ENCODE measurements at places on chromosomes 16 and 17. TPM values are rescaled to one million over a fixed set of nuclear protein-coding genes. Genes with fewer than 3 reads are reported as not detected.

GRCh38 chr17:54307351-54307750 lies 484.6 kb downstream of the KIF2B start:
- no peaks in the 10 kb centered on the region for H3K4me1 ChIP-seq
- H3K4me3 ChIP-seq, result no peak overlapping the region
- no peaks in the 10 kb centered on the region for H3K36me3 ChIP-seq
- no peak overlapping the region for H3K27ac ChIP-seq

- H3K4me1 ChIP-seq, result no peaks in the 10 kb centered on the region
- no peaks in the 10 kb centered on the region for H3K27me3 ChIP-seq
- no peaks in the 10 kb centered on the region for H3K36me3 ChIP-seq
These were observed 15.5 kb upstream of the MMD start for GRCh38 chr17:55437159-55437605.

GRCh38 chr17:32875923-32876416 lies 954 bp downstream of the MYO1D start:
- H3K27ac ChIP-seq, result no peak overlapping the region
- DNase-seq, result no peak
- peak overlapping the region; percentile 88 for H3K4me3 ChIP-seq
- no peaks in the 10 kb centered on the region for H3K4me1 ChIP-seq

DNA sequence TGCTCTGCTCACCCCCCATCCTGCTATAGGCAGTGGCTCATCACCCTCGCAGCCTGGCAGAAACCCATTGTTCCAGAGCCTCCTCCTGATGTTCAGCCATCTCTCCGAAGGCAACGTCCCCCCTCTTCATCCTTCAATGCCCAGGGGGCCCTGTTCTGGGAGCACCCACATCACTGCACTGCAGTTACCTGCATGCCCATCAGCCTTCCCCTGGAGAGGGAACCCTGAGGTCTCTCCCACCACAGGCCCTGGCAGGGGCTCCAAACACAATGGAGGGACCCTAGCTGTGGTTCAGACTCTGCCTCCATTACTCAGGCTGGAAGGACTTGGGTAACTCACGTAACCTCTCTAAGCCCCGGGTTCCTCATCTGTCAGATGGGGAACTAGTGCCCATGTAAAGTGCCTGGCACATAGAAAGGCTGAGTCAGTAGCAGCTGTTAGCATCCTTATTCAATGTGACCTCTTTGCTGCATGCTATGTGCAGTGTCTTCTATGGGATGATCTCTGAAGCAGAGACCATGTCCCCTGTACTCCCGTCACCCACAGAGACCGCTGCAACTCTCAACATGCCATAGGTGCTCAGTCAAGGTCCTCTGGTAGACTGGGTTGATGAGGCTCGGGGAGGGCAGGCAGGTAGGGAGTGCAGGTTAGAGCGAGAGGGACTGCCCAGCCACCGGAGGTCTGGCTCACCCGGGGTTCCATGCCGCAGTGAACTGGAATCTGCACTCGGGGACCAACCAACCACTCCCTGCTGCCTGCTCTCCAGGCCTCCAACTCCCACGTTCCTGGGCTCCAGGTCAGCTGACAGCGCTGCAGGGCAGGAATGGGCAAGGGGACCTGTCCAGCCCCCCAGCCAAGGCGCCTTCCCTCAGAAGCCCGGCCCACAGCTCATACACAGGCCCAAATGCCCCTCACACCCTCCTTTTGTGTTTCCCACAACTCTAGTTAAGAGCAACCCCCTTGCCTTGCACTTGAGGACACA lies 233.2 kb downstream of the ZNF423 start:
- no peak overlapping the region for H3K27ac ChIP-seq
- H3K36me3 ChIP-seq, result peaks cover 7% of the 10 kb centered on the region
- no peaks in the 10 kb centered on the region for H3K4me1 ChIP-seq
- no peaks in the 10 kb centered on the region for H3K27me3 ChIP-seq

C16orf95 gene
- 4.5 TPM for total RNA-seq

DNA sequence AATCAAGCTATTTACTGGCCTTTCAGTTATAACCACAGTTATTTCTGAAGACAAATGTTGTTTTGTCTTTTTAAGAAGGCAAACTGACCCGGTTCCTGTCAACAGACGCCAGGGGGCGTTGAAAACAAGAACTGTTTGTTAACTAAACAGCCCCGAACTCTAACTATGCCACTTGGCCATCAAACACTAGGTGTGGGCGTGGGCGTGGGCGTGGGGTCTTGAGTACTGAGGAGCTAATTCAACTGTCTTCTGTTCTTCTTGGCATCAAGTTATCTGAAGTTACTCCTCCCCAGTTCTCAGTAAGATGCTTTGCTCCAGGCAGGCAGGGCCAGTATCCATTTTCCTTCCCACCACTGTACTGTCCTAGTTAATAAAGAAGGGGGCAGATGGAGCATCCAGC lies 63.3 kb upstream of the MTMR4 start:
- no peaks in the 10 kb centered on the region for H3K4me1 ChIP-seq
- H3K27me3 ChIP-seq, result no peaks in the 10 kb centered on the region
- peak; percentile 64 for DNase-seq
- H3K4me3 ChIP-seq, result no peak overlapping the region

- no peaks in the 10 kb centered on the region for H3K27me3 ChIP-seq
- peaks cover 5% of the 10 kb centered on the region for H3K36me3 ChIP-seq
- peaks cover 4% of the 10 kb centered on the region for H3K4me1 ChIP-seq
- no peak overlapping the region for H3K27ac ChIP-seq
- DNase-seq, result peak; percentile 88
These were observed 588.7 kb downstream of the CDH13 start for GRCh38 chr16:83215406-83216001.

GRCh38 chr17:60095381-60095780 lies 16.7 kb upstream of the HEATR6 start:
- H3K27me3 ChIP-seq, result no peaks in the 10 kb centered on the region
- no peak overlapping the region for H3K4me3 ChIP-seq
- peaks cover 4% of the 10 kb centered on the region for H3K36me3 ChIP-seq
- no peak overlapping the region for H3K27ac ChIP-seq
- no peaks in the 10 kb centered on the region for H3K4me1 ChIP-seq

E2F4 gene
- total RNA-seq, result 116 TPM

GRCh38 chr17:58378733-58379510 lies 26.9 kb upstream of the SUPT4H1 start:
- no peaks in the 10 kb centered on the region for H3K27me3 ChIP-seq
- H3K4me1 ChIP-seq, result peaks cover 11% of the 10 kb centered on the region
- no peaks in the 10 kb centered on the region for H3K36me3 ChIP-seq
- no peak for DNase-seq
- H3K4me3 ChIP-seq, result no peak overlapping the region
- no peak overlapping the region for H3K27ac ChIP-seq

CHMP6 gene
- 25.0 TPM for total RNA-seq

EPOP gene
- total RNA-seq, result 6.1 TPM

SARM1 gene
- 5.1 TPM for total RNA-seq

- H3K27ac ChIP-seq, result no peak overlapping the region
- H3K27me3 ChIP-seq, result peaks cover 3% of the 10 kb centered on the region
- no peak overlapping the region for H3K4me3 ChIP-seq
- H3K36me3 ChIP-seq, result no peaks in the 10 kb centered on the region
These were observed 2.0 kb upstream of the ABR start for GRCh38 chr17:1181753-1182137.

EFCAB3 gene
- not detected for total RNA-seq

- H3K27me3 ChIP-seq, result no peaks in the 10 kb centered on the region
- peak overlapping the region; percentile 30 for H3K27ac ChIP-seq
- H3K4me3 ChIP-seq, result peak overlapping the region; percentile 63
- H3K4me1 ChIP-seq, result peaks cover 11% of the 10 kb centered on the region
These were observed 6.0 kb downstream of the FHOD1 start for GRCh38 chr16:67241008-67241900.

KRT17 gene
- total RNA-seq, result 1.1 TPM

SLC2A4 gene
- 4.4 TPM for total RNA-seq

- H3K36me3 ChIP-seq, result 0 out of 2 replicates have a peak, but pooled peaks cover 6% of the 10 kb centered on the region
- no peak overlapping the region for H3K27ac ChIP-seq
- DNase-seq, result peak; percentile 42
- H3K4me1 ChIP-seq, result no peaks in the 10 kb centered on the region
- no peaks in the 10 kb centered on the region for H3K27me3 ChIP-seq
These were observed 1025.1 kb upstream of the CDH8 start for GRCh38 chr16:63061319-63061718.

- peaks cover 18% of the 10 kb centered on the region for H3K36me3 ChIP-seq
- no peak overlapping the region for H3K4me3 ChIP-seq
- DNase-seq, result peak; percentile 75
- no peaks in the 10 kb centered on the region for H3K27me3 ChIP-seq
- H3K4me1 ChIP-seq, result peaks cover 2% of the 10 kb centered on the region
- H3K27ac ChIP-seq, result peak overlapping the region; percentile 41
These were observed 45.7 kb downstream of the VAT1L start for GRCh38 chr16:77833921-77834634.

DNA sequence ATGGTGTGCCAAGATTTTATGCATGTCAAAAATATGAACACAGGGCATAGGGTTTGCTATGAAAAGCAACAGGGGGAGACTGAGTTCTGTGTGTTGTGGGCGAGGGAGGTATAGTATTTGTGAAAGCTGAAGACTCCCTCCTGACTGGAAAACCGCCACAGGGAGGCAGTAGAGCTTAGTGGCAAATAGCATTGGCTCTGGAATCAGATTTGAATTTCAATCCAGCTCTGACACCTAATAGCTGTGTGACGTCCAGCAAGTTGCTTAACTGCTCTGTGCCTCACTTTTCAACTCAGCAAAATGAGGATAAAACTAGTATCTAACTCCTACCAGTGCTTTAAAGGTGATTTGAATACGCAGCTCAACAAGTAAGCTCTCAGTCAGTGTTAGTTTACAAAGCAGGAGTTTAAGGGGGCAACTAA lies 22.0 kb downstream of the KPNA2 start:
- no peak for DNase-seq
- no peak overlapping the region for H3K27ac ChIP-seq
- no peaks in the 10 kb centered on the region for H3K27me3 ChIP-seq
- H3K4me1 ChIP-seq, result no peaks in the 10 kb centered on the region

GRCh38 chr17:37438141-37438540 lies 31.5 kb downstream of the TADA2A start:
- no peak overlapping the region for H3K4me3 ChIP-seq
